ENCODE measurements at places on chromosomes 16 and 17.

DNA sequence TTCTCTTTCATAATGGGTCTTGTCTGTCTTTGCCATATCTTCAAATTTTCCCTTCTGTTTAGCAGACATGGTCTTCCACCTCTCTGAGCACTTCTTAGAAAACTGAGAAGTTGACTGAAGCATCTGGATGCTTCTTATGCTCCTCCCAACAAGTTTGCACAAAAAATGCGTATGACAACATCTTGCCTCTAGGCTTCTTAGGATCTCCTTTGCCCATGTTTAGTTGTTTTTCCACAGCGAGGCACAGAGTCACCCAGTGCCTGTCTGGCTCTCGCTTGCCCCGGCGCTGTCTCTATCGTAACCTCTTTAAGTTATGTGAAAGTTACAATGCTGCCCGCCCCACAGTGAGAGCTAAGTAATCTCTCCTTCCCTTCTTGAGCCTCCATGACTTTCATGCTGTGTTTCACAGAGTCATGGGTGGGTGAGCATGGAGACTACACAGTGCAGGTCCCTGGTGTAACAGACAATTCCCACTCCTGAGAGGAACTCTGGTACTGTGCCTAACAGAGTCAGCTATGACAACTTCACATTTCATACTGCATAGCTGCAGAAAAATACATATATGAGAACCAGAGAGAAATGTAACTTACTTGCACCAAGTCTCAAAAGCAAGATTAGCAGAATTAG lies 195.4 kb downstream of the AATF start:
- no peak for DNase-seq

DNA sequence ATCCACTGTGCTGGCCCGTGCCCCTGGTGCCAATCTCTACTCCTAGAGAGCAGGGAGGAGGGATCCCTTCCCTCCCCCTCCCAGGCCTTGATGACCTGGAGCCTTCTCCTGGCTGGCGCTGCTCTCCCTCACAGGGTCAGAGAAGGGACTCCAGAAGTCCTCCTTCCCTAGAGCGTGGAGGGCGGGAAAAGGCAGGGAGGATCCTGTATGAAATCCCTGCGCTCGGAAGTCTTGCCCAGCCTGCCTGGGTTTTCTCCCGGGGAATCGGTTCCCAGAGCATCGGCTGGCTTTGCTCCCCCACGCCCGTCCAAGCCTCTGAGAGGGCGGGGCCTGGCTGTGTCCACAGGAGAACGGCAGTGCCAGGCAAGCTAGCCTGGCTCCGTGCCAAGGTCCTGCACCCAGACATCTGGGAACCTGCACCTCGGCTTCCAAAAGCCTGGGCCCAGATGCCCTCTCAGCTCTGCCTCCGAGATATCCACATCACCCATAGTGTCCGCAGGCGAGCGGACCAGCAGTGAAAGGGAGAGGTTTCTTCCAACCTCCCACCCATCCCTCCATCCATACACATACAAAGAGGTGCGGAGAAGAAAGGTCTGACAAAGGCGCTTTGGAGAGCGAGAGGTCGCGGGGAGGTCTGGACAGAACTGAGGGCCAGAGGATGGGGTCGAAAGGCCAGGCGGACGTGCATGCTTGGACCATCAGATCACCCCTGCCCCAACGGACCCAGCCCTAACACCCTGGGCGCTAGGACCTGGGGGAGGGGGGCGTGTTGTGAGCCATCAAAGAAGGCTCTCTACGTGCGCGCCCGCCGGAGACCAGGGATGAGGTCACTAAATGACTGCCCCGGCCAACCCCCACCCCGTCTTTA lies 1.1 kb downstream of the MPP2 start:
- peak; percentile 54 for DNase-seq

- no peak for DNase-seq
These were observed 21.2 kb upstream of the CMTM4 start for GRCh38 chr16:66717776-66718175.

DNA sequence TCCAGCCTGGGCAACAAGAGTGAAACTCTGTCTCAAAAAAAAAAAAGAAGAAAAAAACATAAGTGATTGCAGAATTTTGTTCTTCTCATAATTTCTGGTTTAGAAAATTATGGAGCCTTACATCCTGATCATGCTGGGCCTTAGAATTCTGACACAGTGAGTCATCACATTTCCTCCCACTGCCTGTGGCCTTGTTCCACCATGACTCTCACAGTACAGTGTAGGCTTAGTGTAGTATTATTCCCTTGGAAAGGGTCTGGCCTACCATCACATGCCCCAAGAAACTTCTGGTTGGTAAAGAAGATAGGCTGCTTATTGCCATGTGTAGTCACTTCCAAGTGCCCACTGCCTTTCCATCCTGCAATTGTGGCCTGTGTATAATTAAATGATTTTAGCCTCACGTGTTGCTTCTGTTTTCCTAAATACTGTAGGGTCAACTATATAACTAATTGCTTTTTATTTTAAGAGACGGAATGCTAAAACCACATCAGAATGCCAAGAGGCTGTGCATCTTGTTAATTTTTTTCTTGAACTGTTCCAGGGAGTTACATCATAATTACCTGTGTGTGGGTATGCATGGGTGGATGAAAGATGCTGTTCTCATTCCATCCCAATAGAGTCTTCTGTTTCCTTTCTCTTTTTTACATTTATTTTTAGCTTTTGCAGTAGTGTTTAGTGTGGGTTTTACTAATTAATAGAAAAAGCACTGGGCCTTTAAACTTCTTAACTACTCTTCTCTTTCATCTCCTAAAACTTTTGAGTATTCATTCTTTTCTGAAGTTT lies 25.9 kb downstream of the OGFOD1 start:
- DNase-seq: peak; percentile 43

DNA sequence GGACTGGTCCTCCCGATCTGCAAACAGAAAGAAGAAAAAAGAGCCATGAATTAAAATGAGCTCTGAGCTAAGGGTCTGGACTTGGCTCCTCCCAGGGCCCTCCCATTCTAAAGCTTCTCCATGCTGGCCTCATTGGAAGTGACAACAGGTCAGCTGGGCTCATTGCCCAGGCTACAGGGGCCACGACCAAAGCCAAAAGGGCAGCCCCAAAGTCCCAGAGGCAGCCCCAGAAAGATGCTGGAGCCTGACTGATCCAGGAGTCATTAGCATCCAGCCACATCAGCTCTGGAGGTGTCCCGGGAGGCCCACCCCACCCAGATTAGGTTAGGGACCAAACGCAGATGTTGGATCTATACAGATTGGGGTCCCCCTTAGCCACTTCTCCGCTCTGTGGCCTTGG lies 58.2 kb downstream of the MYH11 start:
- DNase-seq: no peak
